ENCODE measurements at places on chromosomes 5 and 9. TPM values are rescaled to one million over a fixed set of nuclear protein-coding genes. Genes with fewer than 3 reads are reported as not detected.

The FAM193B gene
- 24.7 TPM for polyA plus RNA-seq

The MTREX gene
- 24.8 TPM for polyA plus RNA-seq

The PCDHB2 gene
- 2.9 TPM for polyA plus RNA-seq

The SMIM33 gene
- polyA plus RNA-seq: not detected

The FBXO4 gene
- polyA plus RNA-seq: 6.1 TPM

- DNase-seq: no peak
Observed at GRCh38 chr5:123087173-123088030, 1.6 kb upstream of the PRDM6 start.

DNA sequence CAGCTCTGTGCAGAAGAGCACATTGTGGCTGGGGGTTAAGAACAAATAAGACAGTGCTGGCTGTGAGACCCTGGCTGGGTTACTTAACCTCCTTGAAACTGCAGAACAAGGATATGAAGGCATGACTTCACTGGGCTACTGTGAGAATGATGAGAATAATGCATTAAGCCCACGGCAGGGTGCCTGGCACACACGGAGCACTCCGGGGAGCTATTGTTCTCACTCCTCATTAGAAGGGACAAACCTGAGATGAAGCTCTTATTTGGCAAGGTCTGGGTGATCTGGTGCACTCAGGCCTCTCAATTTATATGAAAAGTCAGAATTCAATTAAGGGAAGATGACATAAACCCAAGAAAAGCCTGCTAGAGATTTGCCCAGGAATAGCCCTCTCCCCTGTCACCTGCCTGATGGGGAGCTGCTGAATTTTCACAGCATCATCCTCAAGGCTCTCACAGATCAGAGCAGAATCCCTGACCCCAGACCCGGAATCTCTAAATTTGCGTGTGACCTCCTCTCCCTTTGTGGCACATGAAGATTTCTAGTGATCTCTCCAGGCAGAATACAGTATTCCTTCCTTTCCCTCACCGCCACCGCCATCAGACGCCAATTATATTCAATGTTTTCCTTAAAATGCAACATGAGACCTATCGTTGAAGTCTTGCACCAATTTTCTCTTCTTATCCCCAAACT is 102.1 kb downstream of the COL23A1 start:
- no peak for DNase-seq

- no peak for DNase-seq
Observed at GRCh38 chr5:149210968-149211490, 60.6 kb upstream of the AFAP1L1 start.

DNA sequence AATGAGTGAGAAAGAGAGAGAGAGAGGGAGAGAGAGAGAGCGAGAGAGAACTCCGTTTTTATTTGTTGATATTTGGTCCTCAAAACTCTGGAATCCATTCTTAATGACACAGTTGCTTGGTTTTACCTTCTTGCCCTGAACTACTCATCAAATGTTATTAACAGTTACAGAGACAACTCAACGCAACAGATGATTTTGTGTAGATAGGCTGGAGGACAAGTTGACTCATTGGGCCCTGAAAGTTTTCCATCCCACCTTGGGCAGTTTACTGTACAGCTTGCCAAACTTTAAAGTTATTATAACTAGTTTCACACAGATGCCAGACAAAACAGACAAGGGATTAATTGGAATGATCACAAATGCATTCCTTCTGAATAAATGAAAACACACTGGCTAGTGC is 339.9 kb downstream of the ARL15 start:
- DNase-seq: no peak

- DNase-seq: no peak
Observed at GRCh38 chr5:100852988-100853449, 50.1 kb downstream of the ST8SIA4 start.

- no peak for DNase-seq
Observed at GRCh38 chr9:438066-438465, 223.4 kb downstream of the DOCK8 start.

DNA sequence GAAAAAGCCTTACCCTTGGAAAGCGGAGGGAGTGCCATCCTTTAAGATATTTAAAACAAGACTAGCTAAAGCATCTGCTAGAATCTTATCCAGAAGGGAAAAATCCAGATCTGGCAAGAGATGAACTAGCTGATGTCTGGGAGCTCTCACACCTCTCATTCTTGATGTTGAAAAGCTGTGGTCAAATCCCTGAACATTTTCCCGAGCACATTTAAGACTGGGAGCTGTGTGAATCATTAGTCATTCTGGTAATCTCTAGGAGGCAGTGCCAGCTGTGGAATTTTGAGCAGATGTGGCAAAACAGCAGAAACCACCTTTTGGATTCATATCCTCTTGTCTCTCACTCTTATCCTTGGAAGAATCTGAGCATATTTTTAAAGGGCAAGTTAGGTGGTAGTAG is 218.0 kb downstream of the MAN2A1 start:
- peak; percentile 69 for DNase-seq

DNA sequence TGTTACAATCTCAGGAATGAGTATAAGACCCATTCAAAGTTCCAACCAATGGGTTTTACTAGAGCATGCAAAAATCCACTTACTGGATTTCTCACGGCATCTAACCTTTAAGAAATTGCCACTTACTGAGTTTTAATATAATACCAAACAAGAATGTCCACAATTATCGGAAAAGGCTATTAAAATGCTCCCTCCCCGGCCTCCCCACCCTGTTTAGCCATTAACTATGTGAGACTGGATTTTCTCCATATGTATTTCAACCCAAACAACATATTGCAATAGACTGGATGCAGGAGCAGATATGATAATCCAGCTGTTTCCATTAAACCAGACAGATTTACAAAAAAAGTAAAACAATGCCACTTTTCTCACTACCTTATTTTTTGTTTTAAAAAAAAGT is 4.1 kb downstream of the AGTPBP1 start:
- no peak for DNase-seq

DNA sequence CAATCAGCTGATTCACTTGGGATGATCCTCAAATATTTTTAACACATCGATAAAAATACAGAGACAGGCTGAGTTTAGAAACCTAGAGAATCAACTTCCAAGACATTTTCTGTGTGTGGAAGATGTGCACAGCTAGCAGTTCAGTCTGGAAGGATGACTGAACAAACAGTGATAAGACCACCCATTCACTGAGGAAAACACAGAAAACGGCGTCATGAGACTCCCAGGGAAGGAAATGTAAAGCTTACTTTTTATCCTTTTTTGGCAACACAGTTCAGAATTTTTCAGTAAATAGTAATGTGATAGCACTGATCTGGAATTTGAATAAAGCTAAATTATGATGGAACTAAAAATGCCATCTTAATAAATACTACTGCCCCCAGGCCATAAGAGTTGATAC is 277.6 kb downstream of the SEMA5A start:
- no peak for DNase-seq

- DNase-seq: peak; percentile 70
Observed at GRCh38 chr9:5435912-5436311, 1.8 kb downstream of the PLGRKT start.
